ENCODE measurements at places on chromosomes 6 and 20.

DNA sequence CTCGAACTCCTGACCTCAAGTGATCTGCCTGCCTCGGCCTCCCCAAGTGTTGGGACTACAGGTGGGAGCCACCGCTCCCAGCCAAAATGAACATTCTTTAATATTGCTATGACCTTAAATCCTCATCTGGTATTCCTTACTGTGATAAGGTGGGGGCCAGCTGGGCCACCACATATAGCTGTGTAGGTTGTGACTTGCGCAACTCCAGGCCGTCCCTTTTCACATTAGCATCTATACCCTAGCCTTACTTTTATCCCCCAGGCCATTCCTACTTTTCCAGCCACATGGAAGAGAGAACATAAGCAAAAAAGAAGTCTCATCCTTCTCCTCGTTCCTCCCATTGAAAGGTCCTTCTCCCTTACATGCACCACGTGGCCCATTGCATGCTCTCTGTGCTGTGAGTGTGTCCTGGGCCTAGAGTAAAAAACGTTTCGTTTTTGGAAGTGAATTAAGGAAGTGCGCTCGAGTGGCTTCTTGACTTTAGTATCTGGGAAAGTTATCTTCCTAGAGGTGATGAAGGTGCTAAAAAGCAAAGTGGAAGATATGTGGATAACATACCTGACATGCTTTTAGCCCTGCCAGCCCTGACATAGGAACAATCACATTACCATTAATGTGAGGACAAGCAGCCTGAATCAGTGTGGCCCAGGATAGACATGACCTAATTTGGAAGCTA lies 56.8 kb upstream of the KIF13A start:
- no peak for DNase-seq

DNA sequence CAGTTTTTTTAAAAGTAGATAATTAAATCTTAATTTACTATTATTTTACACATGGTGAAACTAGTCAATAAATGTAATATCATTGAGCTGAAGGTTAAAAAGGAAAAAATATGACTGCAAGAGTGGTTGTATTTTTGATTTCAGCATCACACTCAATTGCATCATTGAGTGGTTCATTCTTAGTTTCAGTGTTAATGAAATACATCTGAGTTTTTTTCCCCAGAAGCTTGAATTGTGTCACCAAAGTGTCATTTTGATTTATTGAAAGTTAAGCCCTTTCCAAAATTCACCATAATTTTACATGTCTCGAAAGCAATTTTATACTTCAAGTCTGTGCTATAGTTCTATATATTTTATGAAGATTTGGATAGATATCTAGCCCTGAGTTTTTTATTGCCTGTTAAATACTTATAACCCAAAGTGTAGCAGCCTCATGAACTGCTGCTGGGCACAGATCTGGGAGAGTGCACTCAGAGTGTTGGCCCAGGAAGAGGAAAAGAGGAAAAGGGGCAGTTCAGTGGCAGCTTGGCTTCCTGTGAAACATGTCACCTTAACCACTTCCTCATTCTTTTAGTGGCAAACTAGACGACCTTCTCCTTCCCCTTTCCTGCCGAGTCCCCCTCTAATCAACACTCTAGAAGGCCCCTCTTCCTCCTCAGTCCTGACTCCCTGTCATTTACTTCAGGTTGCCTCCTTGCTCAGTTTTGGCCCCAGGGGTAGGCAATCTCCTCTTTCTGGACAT lies 140.7 kb downstream of the ESR1 start:
- no peak for DNase-seq

GRCh38 chr6:165755583-165755982 lies 92.5 kb upstream of the PDE10A start:
- DNase-seq: no peak

GRCh38 chr6:167946007-167946406 lies 51.5 kb upstream of the KIF25 start:
- no peak for DNase-seq

DNA sequence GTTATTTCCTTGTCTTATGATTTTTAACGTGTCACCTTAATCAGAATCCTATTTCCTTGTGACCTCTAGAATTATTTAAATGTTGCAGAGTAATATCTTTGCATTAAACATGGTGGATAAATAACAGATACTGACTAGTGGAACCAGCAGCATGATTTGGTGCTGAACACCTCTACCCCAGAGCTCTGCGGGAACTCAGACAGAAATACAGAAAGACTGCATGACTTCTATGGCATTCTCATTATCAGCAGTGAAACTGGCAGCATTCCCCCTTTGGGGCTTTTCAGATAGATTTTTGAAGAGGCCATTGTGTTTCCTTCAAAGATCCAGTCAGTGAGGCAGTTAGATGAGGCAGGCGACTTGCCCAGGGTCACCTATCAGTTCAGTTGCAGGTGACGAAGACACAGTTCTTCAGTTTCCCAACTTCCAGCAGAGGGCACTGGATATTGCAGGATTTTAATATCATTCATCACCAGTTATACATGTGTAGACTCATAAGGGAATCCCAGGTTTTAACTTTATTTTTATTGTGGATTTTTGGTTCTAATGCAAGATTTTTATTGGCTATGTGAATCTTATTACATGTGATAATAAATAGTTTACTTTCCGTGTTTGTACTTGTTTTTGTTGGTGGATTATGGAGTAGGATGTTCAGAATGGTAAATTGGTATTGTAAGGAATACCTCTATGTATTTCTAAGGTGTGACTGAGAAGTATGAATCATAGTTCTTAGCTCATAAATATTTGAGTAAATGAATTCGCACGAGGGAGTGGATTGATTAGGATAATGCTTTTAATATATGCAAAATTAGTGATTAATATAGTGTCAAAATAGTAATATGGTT lies 81.3 kb downstream of the AFDN start:
- no peak for DNase-seq
